Activated T-cell treated with anti-CD3 and anti-CD28 coated beads for 24 hours (primary cell): ENCODE measurements at places on chromosomes 2 and 18.

- no peak for DNase-seq
Measured at GRCh38 chr2:49403637-49404036, 249.3 kb upstream of the FSHR start.

DNA sequence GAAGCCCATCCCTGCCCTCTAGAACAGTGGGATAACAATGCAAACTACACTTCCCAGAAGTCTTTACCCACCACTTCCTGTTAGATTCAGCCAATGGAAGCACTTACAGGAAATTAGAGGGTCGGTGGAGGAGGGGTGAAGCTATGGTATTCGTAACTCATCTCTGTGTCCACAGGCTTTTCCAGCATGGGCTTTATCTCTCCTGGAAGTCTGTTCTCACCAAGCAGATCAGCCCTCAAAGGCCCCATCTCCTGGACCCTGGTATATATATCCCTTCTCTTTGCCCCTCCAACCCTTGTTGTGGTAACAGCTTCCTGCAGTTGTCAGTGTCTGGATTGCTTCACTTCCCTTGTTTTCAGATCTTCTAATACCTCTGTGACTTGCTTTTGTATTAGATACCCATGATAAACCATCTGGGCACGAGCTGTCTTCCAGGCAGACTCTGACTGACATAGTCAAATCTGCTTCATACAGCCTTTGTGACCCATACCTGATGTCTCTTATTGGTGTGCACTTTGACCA is 475.0 kb upstream of the POU3F3 start:
- DNase-seq: peak; percentile 2

- no peak for DNase-seq
Measured at GRCh38 chr18:7678389-7678788, 111.3 kb downstream of the PTPRM start.

- DNase-seq: no peak
Measured at GRCh38 chr2:2662037-2662846, 331.2 kb upstream of the MYT1L start.

DNA sequence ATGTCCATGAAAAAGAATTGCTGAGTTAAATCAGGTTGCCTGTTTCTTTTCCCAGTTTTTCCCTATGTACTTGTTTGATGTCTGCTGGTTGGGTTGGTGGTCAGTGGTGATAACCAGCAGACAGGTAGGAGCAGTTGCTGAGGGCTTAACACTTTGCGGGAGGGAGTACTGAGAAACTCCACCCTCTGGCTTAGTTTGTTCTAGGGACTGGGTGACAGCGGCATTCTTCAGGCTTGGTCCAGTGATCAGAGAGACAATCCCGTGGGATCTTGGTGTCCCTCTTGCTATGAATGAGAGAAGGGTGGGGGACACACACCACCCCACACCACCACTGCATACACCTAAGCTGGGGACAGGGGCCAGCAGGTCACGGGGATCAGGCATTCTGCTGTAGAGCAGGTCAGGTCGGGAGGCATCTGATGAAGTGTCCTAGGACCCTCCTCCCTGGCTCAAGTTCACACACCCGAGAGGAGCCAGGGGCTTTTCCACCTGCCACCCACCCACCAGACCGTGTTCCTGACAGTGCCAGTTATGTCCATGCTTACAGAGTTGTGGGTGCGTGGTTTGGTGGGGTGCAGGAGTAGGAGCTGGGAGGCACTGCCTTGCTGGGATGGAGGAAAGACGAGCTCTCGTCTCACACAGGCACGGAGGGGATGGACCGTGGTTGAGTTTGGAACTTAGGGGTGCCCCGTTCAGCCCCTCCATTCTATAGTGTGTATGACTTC is 21.3 kb upstream of the ALLC start:
- no peak for DNase-seq

GRCh38 chr2:110744429-110744828 is 12.1 kb downstream of the ACOXL start:
- DNase-seq: no peak

DNA sequence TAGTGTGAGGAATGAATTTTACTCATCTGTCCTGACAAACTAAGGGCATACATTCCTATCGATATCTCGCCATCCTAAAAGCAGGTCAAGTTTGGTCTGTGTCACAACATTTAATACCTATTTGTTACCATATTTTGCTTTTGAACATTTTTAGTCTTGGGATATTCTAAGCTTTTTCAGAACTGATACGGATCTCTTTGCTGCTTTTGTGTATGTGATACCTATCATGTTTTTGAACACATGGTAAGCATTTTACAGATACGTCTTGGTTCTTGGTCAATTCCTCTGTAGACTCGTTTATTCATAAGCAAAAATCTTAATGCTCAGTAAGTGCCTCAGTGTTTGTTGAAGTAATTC is 592 bp downstream of the ZNF397 start:
- no peak for DNase-seq

DNA sequence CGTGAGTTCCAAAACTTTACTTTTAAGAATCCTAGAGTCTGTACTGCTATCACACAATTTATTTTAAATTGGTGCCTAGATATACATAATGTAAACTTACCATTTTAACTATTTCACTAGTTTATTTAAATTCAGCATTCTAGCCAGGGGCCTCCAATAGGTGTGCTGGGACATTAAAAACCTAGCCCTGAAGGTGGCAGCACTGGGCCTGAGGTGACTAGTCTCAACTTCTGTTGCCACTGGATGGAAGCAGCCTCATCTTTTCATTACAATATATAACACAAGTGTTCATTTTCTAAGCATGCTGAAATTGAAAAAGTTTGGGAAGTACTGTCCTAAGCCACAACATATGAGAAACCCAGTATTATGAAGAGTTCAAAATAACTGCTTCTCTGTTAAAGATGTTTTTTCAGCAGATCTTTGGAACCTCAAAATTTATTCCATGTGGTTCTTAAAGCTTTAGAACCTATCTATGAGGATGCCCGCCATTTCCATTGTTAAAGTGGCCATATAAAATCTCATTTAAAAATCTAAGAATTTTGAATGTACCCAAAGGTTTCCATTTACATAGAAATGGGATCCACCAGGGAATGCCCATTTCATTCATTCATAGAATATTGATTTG is 2.9 kb upstream of the RBBP8 start:
- peak; percentile 73 for DNase-seq

DNA sequence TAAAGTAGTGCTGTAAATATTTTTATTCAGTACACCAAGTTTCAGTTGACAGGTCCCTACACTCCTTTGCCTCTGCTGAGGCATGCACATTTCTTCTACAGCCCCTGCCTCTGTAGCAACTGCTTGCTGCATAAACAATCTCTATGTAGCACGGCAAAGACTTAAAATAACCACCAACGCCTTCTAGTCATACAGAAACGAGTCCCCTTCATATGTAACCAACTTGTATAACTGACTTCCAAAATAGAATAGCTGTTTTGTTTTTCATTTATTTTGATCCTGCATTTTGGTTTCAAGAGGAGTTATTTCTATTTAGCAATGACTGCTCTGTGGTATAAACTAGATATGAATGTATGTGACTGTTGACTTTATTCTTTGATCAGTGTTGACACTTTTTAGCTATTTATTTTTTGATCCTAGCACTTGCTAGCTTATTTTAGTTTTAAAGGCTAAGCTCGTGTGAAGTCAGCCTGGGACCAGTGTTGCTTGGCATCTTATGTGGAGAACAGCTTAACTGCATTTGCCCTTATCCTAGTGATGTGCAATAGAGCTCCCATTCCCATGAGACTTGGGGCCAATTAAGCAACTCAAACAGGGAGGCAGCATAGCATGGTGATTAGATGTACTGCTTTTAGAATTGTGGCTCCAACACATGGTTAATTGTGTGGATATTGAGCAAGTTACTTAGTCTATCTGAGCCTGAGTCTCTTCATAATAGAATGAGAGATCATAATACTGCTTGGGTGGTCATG is 79.6 kb downstream of the HRH4 start:
- no peak for DNase-seq

DNA sequence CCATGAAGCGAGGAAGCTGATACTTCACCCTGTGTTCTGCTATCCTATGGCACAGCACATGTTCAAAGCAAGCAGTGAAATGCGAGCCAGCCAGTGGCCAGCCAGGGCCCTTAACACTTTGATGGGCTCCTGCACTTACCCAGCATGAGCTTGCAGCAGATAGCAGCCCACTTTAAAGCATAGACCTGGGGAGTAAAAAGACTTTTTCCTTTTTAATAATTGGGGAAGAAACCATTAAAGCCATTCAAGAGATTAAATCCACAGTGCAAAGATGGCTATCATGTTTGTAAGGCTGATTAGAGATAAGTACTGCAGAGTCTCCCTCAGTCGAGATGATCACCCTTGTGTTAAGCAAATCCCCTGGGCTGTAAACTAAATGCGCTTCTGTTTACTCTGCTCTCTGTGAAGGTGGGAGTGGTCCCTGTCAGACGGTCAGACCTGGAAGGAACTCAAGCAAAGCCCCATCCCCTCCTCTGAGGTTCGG is 15.7 kb downstream of the CCBE1 start:
- no peak for DNase-seq

DNA sequence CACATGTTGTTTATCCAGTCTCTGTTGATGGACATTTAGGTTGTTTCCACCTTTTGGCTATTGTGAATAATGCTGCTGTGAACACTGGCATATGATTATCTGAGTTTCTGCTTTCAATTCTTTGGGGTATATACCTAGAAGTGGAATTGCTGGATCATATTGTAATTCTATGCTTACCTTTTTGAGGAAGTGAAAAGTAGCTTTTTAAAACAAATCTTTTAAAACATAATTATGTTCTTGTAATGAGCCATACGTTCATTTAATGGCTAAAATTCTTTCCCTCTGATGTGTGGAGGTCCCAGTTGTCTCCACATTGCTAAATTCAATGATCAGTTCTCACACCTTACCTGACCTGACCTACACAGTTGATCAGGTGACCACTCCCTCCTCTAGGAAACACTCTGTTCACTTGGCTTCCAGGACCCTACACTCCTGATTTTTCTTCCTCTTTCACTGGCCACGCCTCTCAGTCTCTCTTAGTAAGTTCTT is 27.8 kb upstream of the SERTAD2 start:
- DNase-seq: no peak

- DNase-seq: no peak
Measured at GRCh38 chr18:24373328-24373727, 24.3 kb downstream of the OSBPL1A start.

DNA sequence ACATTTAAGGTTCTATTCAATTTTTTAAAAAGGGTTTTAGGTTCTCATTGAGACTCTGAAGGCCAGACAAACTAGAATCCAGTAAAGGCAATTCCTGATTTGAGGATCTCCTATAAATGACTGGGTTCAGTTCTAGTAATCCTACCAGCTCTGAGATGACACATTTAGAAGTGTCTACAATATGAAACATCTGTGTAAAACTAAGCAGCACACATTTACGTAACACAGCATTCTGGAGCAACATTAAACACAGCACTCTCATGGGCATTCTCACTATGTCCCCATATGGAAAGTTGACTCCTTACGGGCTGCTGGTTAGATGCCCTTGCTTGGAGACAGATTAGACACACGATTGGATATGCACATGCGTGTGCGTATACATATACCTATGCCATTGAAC is 114.4 kb downstream of the ZNF385B start:
- DNase-seq: no peak

DNA sequence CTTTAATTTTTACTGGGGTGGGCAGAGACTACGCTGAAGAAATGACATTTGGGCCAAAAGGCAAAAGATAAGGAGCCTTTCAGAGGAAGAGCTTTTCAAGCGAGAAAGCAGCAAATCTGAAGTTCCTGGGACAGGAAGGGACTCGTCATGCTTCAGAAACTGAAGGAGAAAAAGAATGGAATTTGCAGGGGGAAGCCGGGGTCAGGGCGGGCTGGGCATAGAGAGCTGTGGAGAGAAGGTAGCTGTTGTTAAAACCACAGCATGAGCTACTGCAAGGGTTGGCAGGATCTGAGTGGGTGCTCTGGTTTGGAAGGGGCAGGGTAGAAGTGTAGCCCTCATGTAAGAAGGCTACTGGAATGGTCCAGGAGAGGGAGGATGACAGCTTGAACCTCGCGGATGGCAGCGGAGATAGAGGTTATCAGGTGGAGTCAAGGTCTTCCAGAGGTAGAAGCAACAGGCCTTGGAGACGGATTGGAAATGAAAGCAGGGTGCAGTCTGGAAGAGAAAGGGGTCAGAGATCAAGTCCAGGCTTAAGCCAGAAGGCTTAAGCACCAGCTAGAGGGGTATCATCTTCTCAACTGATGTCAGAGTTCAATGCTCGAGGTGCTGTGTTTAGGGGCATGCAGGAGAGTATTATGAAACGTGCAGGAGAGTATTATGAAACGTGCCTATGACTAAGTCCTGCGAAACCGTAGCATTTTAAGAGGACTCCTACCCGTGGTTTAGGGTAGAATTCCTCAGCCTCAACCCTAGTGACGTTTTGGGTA is 18.9 kb downstream of the ATP8B1 start:
- no peak for DNase-seq

- no peak for DNase-seq
Measured at GRCh38 chr2:147909178-147909577, 64.3 kb downstream of the ACVR2A start.

- no peak for DNase-seq
Measured at GRCh38 chr2:166944909-166945308, 56.6 kb downstream of the XIRP2 start.

DNA sequence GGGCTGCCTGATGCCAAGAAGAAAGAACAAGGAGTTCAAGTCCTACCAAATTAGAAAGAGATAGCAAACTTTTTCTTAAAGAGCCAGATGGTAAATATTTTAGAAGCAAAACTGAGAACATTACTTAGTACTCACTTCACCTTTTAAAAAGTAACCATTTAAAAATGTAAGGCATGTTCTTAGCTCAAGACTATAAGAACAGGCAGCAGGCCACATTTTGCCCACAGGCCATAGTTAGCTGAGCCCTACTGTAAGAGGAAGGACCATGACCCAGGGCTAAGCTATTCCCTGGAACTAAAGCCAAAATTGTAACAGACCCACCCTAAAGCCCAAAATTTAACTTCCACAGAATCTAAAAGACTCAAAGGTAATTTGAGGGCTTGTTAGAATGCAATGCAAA is 31.3 kb downstream of the USP40 start:
- no peak for DNase-seq

- DNase-seq: no peak
Measured at GRCh38 chr18:26556573-26556972, 8.2 kb upstream of the KCTD1 start.

- no peak for DNase-seq
Measured at GRCh38 chr2:231399853-231400680, 4.6 kb downstream of the B3GNT7 start.

- DNase-seq: no peak
Measured at GRCh38 chr18:74194691-74195090, 46.4 kb downstream of the TIMM21 start.

GRCh38 chr2:42545841-42546390 is 22.5 kb upstream of the MTA3 start:
- no peak for DNase-seq

- DNase-seq: no peak
Measured at GRCh38 chr2:19478409-19478808, 120.0 kb upstream of the OSR1 start.
